ENCODE measurements at places on chromosomes 6 and 20.

DNA sequence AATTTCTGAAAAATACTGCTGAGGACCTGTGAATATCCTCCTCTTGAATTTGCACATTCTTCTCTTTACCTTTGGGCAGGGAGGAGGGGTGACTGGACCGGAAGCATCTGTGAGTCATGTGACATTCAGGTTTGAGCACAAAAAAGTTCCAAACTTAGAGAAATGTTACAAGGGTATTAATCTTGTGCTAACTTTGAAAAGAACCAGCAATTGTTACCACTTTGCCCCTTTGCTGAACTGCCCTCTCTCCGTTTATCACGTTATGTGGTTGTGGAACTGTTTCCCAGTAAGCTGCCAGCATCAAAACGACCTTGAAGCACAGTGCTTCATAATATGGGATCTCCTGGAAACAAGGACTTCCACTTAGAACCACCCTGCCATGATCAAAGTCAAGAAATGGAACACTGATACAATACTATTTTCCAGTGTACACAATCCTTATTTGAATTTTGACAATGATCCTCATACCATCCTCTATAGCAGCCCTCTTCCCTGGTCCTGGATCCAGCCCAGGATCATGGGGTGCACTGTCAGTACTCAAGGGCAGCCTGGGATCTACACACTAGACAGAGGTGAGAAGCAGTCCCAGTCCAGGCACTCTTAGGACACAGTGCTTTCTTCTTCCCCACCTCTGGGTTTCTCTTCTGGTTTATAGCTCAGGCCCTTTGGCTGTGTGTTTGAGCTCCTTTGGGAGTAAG lies 2.3 kb upstream of the TUBB1 start:
- DNase-seq, result no peak

GRCh38 chr6:119333063-119333609 lies 16.4 kb downstream of the MAN1A1 start:
- DNase-seq, result no peak

- DNase-seq, result peak; percentile 82
Observed at GRCh38 chr20:38997622-38998021, 35.5 kb downstream of the DHX35 start.

DNA sequence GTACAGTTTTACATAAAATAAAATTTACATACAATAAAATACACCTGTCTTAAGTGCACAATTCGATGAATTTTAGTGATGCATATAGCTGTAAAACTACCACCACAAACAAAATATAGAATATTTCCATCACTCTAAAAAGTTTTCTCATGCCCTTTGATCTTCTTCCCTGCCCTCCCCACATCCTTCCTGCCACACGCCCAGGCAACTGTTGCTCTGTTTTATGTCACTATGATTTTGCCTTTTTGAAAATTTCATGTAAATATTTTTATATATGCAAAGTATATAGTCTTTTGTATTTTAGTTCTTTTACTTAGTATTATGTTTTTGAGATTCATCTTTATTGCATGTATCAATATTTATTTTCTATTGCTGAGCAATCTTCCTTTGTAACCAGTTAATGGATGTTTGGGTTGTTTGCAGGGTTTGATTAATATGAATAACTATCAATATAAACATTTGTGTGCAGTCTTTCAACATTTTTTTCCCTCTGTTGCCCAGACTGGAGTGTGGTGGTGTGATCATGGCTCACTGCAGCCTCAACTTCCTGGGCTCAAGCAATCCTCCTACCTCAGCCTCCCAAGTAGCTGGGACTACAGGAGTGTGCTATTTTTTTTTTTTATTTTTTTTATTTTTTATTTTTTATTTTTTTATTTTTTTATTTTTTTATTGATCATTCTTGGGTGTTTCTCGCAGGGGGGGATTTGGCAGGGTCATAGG lies 23.8 kb upstream of the SAMHD1 start:
- no peak for DNase-seq

GRCh38 chr20:39983183-39983582 lies 705.9 kb downstream of the MAFB start:
- no peak for DNase-seq

- DNase-seq, result no peak
Observed at GRCh38 chr6:130955755-130956154, 107.3 kb downstream of the EPB41L2 start.

DNA sequence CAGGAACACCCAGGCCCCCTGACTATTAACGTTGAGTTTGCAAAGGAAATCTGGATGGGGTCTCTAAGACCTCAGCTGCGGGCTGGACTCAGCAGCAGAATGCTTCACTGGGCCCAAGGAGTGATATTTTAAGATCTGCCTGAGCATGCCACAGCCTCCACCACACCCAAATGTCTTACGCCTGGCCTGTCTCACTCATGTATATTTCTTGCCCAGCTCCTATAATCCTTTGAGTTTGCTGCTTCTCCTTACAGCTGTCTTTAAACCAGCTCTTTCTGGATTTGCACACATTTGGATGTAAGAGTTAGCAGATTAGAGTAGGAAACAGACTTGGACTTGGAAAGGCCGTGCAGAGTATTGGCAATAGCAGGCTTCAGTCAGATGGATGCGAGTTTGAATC lies 16.4 kb downstream of the CASS4 start:
- no peak for DNase-seq

- peak; percentile 54 for DNase-seq
Observed at GRCh38 chr20:51022803-51023616, at the start of gene KCNG1. KCNG1 (minus strand) TSS chr20:51023107; CDS start chr20:51010338, 12,769 bp downstream.

DNA sequence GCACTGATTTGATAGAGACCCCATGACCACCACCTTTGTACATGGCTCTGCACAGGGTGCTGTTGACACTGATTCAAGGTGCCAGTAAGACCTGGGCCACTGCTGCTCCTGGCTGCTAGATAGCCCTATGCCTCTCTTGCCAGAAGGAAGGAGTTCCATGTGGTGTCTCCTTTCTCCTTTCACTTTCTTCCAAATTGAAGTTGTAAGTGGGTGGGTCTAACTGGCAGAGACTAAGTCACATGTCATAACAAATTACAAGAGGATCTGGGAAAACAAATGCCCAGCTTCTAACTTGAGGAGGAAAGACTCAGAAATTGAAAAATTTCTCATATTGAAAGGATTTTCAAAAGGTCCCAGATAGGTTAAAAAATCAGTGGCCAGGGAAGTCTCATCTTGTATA lies 116.8 kb downstream of the TFAP2B start:
- DNase-seq, result no peak

GRCh38 chr6:169190144-169190584 lies 63.5 kb downstream of the THBS2 start:
- DNase-seq, result no peak

GRCh38 chr6:2881423-2881822 lies 21.7 kb downstream of the SERPINB9 start:
- no peak for DNase-seq

GRCh38 chr6:21596949-21597682 lies 3.6 kb downstream of the SOX4 start:
- no peak for DNase-seq

- no peak for DNase-seq
Observed at GRCh38 chr6:165632194-165632593, 30.8 kb downstream of the PDE10A start.

GRCh38 chr20:23492292-23492691 lies 1.4 kb downstream of the CST8 start:
- DNase-seq, result no peak

GRCh38 chr20:5000263-5001173 lies 792 bp downstream of the SLC23A2 start:
- DNase-seq, result no peak

DNA sequence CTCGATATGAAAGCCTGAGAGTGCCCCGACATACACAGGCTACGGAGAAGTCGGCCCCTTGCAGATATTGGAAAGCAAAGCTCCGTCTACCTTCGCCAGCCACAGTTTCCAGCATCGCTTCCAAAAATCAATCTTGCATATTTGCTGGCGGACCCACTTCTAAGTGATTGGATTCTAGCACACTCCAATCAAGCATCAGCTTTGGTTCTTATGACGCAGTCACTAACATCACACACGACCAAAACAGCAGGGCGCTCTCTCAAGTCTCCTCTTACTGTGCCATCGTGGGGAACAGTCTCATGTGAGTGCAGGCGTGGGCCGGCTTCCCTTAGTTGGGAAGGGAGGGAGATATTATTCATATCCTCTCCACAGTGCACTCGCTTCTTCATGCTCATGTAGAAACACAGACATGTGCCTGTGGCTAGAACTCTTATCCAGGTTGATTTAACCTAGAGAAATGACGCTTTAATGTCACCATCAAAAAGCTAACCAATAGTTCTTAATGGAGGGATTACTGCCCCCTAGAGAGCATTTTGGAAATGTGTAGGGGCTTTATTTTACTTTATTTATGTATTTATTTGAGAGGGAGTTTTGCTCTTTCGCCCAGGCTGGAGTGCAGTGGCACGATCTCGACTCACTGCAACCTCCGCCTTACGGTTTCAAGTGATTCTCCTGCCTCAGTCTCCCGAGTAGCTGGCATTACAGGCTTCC lies 229.8 kb downstream of the SOD2 start:
- DNase-seq, result no peak

DNA sequence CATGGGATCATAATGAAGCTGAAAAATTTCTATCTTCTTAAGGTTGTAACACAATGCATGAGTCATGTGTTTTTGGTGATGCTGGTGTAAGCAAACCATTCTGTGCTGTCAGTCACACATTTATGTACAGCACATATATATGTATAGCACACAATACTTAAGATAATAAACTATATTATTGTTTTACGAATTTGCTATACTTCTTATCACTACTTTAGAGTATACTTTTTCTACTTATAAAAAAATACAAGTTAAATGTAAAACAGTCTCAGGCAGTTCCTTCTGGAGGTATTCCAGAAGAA lies 920.1 kb upstream of the FLRT3 start:
- no peak for DNase-seq

DNA sequence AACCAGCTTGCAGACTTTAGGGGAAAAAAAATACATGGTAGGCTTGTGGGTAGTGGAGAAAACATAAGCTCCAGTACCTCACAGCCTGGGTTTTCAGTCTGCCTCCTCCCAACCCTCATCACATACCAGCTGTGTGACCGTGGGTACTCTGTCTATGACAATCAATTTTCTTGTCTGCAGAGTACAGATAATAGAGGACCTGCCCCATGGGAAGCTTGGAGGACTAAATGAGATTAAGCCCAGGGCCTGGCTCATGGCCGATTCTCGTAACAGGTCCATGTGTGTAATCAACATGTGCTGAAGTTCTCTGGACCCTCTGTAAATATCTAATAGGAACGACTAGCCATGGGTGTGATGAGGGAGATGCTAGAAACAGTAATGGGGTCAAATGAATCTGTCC lies 34.0 kb downstream of the NT5E start:
- no peak for DNase-seq

GRCh38 chr6:120496661-120497060 lies 837.6 kb downstream of the TBC1D32 start:
- DNase-seq, result no peak

- DNase-seq, result no peak
Observed at GRCh38 chr20:3997446-3997845, 17.9 kb downstream of the RNF24 start.

DNA sequence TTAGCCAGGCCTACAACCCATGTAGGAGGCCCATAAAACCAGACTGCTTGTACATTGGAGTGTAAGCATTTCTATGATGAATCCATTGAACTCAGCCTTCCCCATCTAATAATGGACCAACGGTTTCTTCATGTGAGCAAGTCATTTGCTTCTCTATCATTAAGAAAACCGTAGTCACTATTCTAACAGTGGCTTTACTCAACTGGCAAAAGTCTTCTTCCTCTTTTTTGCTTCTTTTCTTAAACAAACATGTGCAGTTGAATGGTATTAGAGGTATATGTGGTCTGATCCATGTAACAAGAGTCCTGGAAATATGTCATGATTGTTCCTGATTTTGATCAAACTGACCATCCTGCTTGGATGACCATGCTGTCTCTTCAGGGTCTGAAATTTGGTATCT lies 132.4 kb upstream of the STXBP5 start:
- no peak for DNase-seq

DNA sequence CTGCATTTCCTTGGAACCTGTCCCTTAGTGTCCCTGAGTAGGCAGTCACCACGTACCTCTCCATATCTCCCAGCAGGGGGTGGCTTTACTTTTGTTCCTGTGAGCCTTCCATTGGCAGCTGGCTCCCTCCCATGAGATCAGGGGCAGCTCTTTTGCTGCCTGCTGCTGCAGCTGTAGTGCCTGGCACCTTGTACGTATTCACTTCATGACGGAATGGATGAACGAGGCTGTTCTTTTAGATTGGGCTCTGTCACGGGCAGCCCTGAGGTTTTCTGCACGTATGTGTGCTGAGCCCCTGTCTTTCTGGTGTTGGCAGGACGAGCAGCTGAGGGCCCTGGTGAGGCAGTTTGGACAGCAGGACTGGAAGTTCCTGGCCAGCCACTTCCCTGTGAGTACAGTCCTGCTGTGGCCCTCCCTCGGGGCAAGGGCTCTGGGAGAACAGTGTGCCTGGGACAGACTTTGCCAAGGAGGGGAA lies 14.6 kb downstream of the MYBL2 start:
- DNase-seq, result no peak

DNA sequence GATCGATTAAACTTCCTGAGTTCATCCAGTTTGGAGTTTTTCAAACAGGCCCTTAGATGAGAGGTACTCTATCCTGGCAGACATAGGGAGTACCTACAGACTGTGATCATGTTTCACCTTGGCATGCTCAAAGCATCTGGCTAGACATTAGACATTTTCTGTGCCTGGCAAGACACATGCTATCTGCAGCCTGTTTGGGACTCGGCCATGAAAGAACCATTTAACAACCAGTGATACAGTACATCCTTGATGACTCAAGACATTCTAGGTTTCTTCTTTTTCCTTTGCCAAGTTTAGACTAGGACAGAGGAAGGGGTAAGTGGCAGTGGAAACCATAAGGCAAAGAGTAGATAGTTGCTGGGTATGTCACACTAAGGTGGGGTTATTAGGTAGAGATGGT lies 15.4 kb upstream of the PAQR8 start:
- DNase-seq, result no peak

- DNase-seq, result no peak
Observed at GRCh38 chr6:167327391-167327790, 2.5 kb downstream of the TTLL2 start.

DNA sequence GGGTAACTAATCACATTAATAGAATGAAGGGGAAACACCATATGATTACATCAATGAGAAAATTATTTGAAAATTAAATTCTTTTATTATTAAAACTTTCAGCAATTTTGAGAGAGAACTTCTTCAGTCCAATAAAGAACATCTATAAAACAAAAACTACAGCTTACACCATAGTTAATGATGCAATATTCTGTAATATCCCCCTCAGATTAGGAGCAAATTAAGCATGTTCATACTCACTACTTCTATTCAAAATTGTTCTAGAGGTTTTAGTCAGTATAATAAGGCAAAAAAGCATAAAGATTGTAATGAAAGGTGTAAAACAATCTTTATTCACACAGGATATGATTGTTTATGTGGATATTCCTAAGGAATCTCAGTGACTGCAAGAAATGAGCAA lies 465.4 kb downstream of the CD109 start:
- DNase-seq, result no peak

Data from stimulated activated CD8-positive, alpha-beta memory T cell treated with anti-CD3 and anti-CD28 coated beads, Interleukin-15, amount 100 ng/mL, for 48 hours (primary cell).